ENCODE measurements at places on chromosomes 2 and 18.

- DNase-seq: no peak
Measured at GRCh38 chr2:88253375-88253774, 83.2 kb downstream of the THNSL2 start.

DNA sequence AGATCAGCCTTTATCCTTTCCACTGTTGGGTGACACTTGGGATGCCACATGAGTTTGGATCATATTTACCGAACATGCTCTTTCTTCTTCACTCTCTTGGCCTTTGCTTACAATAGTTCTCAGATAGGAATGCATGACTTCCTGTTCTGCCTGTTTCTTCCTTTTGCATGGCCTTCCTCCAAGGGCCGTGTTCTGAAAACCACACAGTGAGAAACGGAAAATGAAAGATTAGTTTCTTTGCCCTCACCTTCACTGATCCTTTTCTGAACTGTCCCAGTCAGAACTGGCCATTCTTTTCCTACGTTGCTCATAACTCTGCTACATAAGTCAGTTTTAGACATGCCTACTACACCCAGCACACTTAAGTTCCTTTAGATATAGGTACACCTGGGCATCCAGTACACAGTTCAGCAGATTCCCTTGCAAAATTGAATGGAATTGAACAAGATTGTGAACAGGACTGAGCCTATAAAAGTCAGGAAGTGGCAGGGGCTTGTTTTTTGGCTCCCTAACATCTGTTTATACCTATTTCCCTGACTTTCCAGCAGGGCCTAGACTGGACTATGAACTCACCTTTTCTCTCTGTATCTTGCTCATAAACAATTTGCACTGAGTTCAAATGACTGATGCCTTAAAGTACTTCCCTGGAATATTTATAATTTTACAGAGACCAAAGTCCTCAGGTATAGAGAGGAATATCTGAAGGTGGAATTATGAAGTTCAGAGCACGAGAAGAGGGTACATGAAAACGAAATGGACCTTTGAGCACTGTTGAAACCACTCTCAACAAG lies 186.4 kb upstream of the ST6GAL2 start:
- no peak for DNase-seq

DNA sequence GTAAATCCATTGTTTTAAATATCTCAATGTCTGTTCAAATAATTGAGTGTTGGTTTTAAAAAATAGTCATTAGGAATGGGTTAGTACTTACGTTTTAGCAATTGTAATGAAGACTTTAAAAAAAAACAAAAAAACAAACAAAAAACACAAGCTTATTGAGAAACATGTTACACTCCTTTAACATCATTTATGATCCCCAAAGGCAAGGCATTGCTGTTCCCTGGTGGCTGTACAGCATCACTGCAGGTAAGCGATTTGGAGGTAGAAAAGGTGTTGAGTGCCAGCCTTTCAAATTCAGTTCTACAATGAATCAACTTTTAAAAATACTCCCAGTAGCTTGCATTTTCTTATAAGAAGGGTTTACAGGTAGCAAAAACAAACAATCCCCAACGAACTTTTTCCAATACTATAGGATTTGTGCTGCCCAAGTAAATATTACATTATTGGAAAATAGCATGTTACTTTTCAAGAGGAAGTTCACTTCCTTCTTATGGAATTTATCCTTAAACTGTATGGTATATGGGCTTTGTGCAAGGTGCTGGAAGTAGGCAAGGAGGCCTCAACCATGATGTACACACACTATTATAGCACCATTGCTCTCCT lies 27.5 kb downstream of the CNRIP1 start:
- no peak for DNase-seq

- DNase-seq: no peak
Measured at GRCh38 chr18:27419646-27420045, 234.5 kb upstream of the CHST9 start.

- no peak for DNase-seq
Measured at GRCh38 chr18:52826994-52827393, 487.0 kb downstream of the DCC start.

DNA sequence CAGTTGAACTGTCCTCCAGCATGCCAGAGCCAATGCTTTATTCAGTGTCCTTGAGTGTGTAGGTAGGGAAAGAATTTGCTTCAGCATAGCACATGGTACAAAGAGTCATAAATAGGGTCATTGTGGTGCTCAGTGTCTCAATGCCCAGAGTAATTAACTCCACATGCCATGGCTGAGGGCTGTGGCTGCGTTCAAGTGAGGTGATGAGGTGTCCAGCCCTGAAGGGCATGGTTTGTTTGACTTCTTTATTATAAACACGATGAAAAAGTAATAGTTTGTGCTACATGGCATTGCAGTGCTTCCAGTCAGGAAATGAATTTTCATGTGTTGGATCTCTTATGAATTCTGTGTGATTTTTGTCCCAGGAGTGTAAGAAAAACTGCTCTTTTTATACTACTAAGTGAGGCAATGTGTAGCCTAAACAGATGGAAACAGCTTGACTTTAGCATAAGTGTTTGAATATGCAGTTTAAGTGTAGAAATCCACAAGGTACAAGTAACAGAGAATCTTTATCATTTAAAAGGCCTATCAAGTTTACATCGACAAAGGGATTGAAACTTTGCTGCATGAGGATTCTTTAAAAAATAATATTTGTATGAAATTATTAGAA lies 507.9 kb upstream of the CDH2 start:
- DNase-seq: no peak
